Uterine smooth muscle cell (primary cell): ENCODE measurements at places on chromosomes 4 and X. TPM values are rescaled to one million over a fixed set of nuclear protein-coding genes. Genes with fewer than 3 reads are reported as not detected.

TRPC5OS gene
- not detected in 2 replicates for total RNA-seq

APBB2 gene
- 46.8 and 54.6 TPM in 2 replicates for total RNA-seq

VEGFC gene
- total RNA-seq = 45.3 and 48.4 TPM in 2 replicates

COL4A6 gene
- total RNA-seq = 3.8 and 4.1 TPM in 2 replicates

SLC6A8 gene
- total RNA-seq = 7.0 and 19.5 TPM in 2 replicates

PABPC4L gene
- 2.1 and 4.2 TPM in 2 replicates for total RNA-seq

CSAG2 gene
- total RNA-seq = not detected in 2 replicates

TASL gene
- not detected in 2 replicates for total RNA-seq

MAP9 gene
- total RNA-seq = 13.3 and 15.7 TPM in 2 replicates
